CD14-positive monocyte (primary cell): ENCODE measurements at places on chromosomes 4 and X.

DNA sequence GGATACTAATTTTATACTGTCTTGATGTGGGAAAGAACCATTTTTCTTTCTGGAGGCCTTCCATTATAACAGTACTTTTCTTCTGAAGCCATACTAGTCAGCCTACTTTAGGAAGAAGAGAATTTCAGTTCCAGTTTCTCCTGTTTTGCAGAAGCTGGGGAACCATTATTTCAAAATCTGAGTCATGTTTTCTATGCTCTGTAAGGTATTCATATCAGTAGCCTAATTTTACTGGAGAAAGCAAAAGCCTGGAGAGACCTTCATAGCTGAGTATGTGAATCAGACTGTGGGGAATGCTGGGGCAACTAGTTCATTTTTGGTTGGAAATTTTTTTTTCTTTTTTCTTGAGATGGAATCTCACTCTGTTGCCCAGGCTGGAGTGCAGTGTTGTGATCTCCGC lies 22.4 kb downstream of the AFF1 start:
- peak; percentile 74 for DNase-seq

- no peak for DNase-seq
These were observed 286.1 kb upstream of the PPP1R2C start for GRCh38 chrX:43064096-43064495.

DNA sequence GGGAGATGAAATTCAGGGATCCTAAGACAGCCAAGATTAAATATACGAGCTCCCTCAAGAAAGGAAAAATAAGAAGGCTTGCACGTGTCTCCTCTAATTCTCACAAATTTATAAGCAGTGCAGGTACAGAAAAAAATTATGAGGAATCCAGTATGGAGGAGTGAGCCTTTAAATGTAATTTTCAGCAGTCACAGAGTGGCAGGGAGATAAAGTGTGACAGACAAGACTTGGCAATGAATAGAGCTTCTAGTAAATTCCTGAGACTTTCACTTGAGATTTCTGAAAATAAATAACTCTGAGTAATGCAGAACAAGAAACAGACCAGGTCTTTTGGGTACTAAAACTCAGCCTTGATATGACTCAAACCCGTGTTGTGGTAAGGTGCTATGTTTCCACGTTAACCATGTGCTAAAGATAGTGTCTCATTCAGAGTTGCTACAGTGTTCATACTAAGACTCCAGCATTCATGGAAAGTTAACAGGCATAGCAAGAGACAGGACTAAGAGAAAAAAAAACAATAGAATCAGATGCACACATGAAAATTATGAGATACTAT lies 119.8 kb downstream of the SPOCK3 start:
- no peak for DNase-seq

GRCh38 chr4:98406819-98407218 lies 145.6 kb downstream of the RAP1GDS1 start:
- no peak for DNase-seq

DNA sequence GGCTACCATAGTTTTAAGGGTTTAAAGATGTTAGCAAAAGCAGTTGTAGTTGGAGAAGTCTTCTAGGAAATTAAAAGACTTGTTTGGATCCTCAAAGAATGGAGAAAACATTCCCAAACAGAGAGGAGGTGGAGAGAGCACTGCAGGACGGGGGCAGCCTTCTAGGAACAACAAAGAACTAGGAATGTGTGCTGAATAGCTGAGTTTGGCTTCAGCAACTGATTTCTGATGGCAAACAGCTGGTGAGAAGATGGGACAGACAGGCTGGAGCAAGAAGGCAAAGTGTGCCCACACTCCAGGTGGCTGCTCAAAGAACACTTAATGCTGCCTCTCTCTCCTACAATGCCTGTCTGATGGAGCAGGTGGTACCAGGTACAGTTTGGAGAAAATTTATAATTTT lies 1331.1 kb downstream of the ADGRL3 start:
- DNase-seq: no peak

DNA sequence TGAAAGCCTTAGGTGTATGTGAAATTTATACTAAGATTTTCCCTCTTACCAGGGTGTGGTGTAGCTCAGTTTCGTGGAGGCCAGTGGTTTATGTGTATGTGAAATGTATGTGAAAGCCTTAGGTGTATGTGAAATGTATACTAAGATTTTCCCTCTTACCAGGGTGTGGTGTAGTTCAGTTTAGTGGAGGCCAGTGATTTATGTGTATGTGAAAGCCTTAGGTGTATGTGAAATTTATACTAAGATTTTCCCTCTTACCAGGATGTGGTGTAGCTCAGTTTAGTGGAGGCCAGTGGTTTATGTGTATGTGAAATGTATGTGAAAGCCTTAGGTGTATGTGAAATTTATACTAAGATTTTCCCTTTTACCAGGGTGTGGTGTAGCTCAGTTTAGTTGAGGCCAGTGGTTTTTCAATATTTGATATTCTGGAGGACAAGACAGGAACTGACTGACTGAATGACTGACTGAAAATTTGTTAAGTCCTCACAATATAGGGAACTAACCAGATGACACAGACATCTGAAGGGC lies 143.7 kb downstream of the NEXMIF start:
- no peak for DNase-seq

DNA sequence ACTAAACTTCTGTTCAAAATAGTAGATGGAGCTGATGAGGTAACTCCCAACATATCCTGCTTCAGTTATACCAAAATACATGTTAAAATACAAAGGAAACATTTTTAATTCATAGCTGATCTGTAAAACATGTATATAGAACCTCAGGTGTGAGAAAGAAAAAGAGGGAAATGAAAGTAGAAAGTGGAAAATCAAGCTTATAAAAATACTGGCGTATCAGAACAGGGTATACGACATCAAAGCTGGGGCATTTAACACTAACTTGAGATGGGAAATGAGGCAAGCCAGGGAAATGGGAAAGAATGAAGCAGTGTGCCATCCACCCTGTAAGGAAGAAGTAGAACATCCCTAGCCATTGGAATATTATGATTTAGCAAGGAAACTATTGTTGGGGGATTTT lies 767.5 kb downstream of the DMD start:
- no peak for DNase-seq

DNA sequence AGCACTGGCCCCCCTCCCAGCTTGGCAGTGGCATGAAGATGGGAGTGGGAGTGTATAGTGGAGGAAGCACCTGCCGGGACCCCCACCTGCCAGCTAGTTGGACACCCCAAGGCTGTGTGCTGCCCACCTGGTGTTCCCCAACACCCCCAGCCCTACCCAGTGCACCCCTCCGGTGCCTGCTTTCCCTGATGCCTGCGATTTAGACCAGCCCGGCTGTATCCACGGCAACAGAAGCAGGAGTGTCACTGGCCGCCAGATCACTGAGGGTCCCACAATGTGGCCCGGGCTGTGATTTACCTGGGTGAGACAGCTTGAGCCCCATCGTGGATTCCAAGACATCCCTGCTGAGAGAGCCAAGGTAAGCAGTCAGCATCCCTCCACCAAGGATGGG lies 533 bp downstream of the GPR173 start:
- no peak for DNase-seq

DNA sequence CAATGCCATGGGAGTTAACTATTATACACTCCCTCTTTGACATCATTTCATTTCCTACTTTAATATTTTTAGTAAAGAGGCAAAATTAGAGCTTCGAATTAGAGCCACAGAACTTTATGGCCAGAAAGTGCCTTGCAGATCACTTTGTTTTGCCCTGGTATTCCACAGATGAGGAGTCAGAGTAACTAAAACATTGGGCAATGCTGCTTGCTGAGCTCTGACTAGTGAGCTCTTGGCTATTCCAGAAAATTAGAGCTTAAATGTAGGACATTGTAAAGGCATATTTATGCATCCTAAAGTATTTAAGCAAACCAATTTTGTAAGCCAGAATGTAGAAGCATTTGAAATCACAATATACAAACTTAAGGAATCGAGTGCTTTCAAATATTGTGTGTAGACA lies 6.3 kb upstream of the ZNF827 start:
- no peak for DNase-seq

DNA sequence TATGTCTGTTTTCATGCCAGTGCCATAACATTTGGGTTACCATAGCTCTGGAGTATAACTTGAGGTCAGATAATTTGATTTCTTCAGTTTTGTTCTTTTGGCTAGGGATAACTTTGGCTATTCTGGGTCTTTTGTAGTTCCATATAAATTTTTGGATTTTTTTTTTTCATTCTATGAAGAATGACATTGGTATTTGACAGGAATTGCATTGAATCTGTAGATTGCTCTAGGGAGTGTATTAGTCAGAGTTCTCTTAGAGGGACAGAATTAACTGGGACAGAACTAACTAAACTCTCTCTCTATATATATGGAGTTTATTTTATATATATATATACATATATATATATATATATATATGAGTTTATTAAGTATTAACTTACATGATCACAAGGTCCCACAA lies 32.2 kb upstream of the SLIT2 start:
- no peak for DNase-seq

GRCh38 chr4:81343046-81343445 lies 128.0 kb upstream of the PRKG2 start:
- DNase-seq: no peak

- DNase-seq: no peak
These were observed 2.7 kb downstream of the SCML2 start for GRCh38 chrX:18351784-18352183.

DNA sequence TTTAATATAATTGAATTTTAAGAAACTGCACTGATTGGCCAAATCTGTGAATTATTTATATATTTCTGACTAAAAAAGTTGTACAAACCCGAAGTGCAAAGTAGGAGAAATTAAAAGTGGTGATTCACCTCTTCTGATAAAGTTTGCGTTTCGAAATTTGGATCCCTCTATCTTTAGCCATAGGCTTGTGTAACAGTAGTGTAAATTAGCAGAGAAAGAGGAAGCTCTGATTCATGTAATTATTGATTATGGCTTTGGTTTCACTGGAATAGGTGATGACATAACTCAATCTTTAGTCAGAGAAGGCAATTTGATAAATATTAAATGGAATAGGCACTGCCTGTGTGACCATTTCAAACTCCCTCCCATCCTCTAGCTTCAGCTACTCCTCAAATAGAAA lies 717.8 kb upstream of the PCDH7 start:
- DNase-seq: no peak

DNA sequence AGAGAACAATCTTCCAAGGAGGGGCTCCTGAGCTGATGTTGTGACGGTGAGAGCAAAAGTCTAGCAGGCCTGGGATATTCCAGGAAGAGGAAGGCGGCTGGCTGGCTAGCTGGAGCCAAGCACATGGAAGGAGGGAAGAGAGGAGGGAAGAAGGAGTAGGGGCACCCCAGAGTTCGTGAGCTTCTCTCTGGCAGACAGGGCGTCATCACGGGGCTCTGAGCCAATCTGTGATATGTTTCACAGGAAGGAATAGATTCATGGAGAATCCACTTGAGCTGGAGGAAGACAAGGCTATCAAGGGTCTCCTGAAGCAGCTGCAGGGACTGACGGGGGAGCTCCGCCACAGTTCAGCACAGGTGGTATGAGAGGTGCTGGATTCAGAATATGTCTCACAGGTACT lies 73.6 kb downstream of the DHRSX start:
- no peak for DNase-seq

DNA sequence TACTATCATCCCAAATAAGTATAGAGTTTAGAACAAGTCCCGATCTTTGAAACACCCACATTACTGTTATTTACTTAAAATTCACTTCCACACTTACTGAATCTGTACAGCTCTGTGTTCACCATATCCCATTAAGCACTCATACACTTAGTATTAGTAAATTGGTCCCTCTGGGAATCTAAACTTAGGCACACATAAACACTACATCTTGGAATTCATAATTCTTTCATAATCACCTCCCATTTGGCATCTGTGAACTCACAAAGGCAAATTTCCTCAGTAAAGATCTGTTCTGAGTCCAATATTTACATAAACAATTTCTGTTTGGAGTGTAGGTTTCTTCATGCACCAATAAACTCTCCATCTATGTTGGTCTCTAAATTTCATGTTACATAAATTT lies 52.6 kb upstream of the PPARGC1A start:
- DNase-seq: no peak

DNA sequence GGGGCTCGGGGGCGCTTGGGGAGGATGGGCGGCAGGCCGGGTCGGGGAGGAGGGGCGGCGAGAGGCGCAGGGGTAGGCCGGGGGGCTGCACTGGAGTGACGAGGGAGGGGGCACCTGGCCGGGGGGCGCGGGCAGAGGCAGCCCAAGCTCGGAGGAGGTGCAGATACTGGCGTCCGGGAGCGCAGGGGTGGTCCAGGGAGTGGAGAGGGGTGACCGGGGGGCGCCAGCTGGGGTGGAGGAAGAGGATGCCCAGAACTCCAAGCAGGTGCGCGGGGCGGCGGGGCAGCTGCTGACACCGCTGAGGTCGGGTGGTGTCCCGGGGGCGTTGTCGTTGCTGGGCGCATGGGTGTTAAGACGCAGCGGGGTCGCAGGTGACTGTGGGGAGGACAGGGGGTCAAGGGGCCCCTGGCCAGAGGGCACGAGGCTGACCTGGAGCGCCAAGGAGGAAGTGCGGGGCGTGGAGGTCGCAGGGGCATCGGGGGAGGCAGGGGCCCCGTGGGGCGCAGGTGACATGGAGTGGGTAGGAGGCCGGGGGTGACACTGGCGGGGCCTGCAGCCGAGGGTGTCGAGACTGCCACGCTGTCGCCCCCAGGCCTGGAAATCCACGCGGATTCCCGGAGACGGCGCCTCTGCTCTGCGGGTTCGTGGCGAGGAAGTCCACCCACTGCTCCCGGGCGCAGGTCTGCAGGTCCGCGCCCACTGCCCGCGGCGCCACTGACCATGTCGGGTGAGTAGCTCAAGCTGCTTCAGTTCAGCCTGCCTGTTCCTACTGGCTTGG lies 928 bp downstream of the GYG2 start:
- DNase-seq: no peak

DNA sequence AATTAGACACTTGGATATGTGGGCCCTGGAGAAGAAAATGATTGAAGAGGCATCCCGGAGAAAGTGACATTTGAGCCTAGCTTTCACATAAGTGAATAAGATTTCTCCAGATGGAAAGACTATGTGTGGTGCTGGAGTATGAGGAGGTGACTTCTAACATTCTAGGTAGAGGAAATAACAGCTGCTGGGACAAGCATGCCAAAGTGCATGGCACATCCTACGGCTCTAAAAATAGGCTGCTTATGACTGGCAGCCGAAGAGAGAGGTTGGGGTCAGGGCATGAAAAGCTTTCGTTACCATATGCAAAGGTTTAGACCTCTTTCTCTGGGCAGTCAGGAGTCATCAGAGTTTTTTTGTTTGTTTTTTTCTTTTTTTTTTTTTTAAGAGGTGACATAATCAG lies 142.0 kb downstream of the SOX3 start:
- DNase-seq: no peak

GRCh38 chrX:75337525-75337924 lies 63.6 kb downstream of the UPRT start:
- no peak for DNase-seq

DNA sequence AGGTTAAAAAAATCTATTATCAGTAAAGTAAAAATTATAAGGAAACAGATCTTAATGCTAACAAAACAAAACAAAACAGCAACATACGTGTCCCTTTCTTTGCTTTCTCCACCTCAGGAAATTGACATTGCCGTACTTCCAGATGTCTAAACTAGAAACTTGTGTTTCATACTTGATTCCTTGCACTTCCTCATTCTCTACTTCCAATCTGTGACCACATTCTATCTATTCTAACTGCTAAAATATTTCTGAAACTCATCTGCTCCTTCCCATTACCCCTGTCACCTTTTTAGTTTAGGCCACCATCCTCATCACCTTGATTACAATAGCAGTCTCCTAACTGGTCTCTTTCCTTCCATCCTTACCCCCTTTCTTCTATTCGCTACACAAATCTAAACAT lies 22.5 kb upstream of the RPA4 start:
- DNase-seq: peak; percentile 0

- peak; percentile 11 for DNase-seq
These were observed 677 bp downstream of the PTPN13 start for GRCh38 chr4:86594559-86595425.
